ENCODE measurements at places on chromosomes 2 and 18. TPM values are rescaled to one million over a fixed set of nuclear protein-coding genes. Genes with fewer than 3 reads are reported as not detected.

The MC5R gene
- total RNA-seq, result not detected

The PAPOLG gene
- total RNA-seq, result 15.1 TPM

The IL36RN gene
- not detected for total RNA-seq

The IL36G gene
- total RNA-seq, result not detected

The NTSR2 gene
- not detected for total RNA-seq

The NPAS2 gene
- 9.8 TPM for total RNA-seq

The HK2 gene
- 23.9 TPM for total RNA-seq

The PPP1R1C gene
- total RNA-seq, result not detected

The COL5A2 gene
- 188 TPM for total RNA-seq

The KIAA2012 gene
- not detected for total RNA-seq
